ENCODE measurements at places on chromosomes 3 and 15.

DNA sequence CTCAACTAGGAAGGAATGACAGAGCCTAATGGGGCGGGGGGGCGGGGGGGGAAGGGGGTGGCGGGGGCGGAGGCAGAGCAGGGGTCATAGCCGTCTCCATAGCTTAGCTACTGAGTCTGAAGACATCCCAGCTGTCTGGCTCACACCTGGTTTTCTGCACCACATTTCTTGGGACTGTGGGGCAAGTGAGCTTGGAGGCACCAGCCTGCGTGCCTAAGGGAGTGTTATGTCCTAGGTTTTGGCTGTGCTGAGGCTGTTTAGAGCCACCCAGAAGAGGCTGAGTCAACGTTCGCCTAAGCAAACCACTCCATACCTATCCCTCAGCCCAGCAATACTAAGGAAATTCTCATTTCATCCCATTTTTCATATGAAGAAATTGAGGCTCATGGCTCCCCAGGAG lies 1.4 kb downstream of the IL17RD start:
- no peak for DNase-seq

DNA sequence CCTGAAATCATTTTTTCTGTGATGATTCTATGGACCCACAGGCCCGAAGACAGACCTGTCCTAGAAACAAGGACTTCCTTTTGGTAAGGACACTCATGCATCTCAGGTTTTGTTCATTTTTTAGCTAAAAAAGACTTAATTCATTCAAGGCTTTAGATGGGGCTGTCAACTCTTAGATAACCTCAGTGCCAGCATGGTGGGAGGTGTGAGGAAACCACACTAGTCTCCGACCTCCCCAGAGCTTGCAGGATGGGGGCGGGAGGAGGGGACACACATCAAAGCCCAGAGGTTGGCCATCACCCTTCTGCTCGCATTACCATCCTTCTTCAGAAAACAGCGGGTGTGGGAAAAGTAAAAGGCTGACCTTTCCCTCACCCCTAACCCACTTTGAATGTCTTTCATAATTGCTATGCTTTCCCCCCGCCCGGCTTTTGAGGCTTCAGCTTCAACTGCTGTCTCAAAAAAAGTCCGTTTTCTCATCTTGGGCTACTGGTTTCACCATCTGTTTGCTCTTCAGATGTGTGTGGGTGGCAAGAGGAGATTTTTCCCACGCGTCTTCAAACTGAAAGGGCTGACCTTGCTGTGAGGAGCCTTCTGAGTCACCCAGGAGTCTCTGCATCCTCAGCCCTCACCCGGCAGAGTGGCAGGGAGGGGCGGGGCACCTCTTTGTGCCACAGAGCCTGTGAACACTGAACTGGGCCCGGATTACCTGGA lies 27.6 kb upstream of the CXCR6 start:
- DNase-seq, result peak; percentile 85

DNA sequence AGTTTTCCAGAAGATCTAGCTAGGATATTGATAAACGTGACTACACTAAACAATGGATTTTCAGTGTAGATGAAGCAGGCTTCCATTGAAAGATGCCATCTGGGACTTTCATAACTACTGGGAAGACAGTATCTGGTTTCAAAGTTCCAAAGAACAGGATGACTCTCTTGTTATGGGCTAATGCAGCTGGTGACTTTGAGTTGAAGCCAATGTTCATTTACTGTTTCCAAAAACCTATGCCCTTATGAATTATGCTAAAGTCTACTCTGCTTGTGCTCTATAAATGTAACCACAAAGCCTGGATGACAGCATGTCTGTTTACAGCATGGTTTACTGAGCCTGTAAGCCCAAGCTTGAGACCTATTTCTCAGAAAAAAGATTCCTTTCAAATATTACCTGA lies 245.4 kb downstream of the GBE1 start:
- no peak for DNase-seq

DNA sequence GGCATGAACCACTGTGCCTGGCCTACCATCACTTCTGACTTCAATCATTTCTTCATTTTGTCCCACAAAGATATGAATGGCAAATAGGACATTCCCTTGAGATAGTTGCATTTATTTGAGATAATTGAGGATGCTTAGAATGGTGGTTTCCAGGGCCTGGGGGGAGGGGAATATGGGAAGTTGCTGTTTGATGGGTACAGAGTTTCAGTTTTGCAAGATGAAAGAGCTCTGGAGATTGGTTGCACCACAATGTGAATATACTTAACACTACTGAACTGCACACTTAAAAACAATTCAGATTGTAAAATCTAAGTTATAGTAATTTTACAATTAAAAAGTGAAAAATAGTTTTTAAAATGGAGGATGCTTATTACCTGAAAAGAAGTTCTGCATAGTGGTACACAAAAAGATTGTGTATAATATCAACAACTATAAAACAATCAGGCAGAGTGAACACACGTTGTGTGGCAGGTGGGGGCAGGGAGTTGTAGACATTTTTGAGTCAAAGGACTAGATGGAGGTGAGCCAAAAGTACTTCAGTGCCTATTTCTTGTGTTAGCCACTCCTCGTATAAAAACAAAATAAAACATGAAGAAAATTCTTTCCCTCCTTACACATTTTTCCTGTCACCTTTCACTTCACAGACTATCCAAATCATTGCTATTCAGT lies 18.5 kb upstream of the RIOX2 start:
- no peak for DNase-seq

GRCh38 chr15:74621546-74621920 lies 5.9 kb downstream of the CLK3 start:
- DNase-seq, result no peak

DNA sequence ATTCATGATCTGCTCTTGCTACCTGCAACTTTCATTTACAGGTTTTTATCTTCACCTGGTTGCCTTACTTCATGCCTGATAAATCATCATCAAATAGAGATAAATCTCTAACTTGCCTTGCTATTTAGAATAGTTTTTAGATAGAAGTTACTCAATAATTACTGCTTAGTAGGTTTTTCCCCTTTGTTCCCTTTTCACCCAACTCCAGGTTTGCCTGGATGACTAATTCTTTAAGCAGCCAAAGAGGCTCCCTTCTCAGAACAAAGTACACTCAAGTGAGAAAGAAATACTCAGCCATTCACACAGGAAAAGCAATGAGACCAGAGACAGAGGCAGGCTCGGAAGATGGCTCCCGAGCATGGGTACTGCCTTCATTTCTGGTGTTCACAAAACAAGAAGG lies 268.1 kb upstream of the CRBN start:
- no peak for DNase-seq

DNA sequence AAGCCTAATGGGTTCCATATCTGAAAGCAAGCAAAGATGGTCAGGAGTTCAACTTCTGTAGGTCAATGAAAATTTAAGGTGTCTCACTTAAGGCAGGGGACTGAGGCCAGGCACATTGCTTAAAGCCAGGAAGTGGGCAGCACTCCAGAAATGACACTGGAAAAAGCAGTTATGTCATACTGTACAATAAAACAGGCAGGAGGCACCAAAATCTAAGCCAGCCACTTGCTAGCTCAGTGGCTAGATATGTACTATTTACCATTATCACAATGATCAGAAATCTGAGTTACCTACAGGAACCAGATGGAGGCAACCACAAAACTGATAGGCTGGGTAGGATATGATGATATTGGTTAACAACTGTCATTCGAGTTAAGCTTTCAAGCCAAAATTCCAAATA lies 57.3 kb downstream of the FRMD5 start:
- no peak for DNase-seq

GRCh38 chr3:68936856-68937255 lies 4.5 kb upstream of the TAFA4 start:
- no peak for DNase-seq

DNA sequence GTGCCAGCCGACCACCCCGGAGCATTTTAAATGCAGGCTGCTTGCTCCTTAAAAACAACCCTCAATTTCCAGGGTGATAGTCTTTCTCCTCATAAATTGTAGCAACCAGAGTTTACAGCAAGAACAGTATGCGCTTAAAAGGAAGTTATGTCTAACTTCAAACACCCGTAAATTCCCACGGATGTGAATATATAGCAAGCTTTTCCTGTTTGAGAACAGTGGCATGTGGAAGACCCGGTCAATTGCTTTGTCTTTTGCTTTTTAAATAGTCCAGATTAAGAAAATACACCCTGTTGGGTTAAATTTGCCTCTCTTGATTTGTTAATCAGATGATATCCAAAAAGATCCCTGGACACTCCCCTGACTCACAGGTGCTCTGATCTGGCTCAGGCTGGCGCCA lies 20.8 kb downstream of the MRPS25 start:
- DNase-seq, result no peak

DNA sequence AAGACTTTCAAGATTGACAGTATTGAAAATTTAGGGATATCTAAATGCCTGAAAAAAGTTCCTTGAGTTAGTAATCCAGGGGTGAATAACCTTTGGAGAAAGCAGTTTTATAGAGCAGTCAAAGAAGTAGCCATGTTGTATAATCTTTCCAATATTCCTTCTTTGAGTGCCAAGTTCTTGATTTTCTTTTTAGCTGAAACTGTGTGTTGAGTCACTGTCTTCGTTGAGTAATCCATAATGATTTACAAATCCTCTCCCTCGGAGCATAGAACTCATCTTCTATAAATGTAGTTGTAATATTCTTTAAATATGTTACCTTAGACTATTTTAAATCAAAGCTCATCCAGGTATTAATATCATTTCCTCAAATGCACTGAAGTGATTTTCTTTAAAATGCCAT lies 135.2 kb downstream of the BBX start:
- DNase-seq, result no peak

DNA sequence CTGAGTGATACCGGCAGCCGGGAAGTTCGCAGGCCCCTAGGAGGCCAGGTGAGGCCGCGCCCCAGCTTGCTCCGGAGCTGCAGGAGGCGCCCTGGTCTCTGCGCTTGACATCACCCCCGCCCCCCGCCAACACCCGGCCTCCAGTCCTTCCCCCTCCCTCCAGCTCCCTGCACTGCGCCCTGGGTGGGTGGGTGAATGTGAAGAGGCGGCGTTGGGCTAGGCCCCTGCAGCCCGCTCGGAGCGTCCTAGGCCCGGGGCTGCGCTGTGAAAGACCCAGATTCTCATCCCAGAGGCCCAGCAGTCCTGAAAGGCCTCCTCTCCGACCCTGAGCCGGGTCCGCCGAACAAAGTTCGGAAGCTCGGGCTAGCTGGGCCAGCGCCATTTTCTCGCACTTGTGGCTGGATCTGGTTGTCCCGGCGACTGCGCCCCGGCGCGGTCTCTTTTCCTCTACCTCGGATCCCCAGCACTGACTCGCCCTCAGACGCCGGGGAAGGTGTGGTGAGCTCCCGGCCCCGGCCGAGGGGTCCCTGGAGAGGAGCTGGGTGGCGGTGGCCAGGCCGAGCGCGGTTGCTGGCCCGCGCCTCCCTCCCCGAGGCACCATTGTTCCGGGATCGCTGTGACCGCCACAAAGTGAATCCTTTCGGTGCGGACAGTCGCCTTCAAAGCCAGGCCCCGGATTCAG lies 12.9 kb downstream of the ZIC4 start:
- DNase-seq, result no peak

GRCh38 chr15:23787346-23788105 lies 100.4 kb upstream of the NDN start:
- no peak for DNase-seq

DNA sequence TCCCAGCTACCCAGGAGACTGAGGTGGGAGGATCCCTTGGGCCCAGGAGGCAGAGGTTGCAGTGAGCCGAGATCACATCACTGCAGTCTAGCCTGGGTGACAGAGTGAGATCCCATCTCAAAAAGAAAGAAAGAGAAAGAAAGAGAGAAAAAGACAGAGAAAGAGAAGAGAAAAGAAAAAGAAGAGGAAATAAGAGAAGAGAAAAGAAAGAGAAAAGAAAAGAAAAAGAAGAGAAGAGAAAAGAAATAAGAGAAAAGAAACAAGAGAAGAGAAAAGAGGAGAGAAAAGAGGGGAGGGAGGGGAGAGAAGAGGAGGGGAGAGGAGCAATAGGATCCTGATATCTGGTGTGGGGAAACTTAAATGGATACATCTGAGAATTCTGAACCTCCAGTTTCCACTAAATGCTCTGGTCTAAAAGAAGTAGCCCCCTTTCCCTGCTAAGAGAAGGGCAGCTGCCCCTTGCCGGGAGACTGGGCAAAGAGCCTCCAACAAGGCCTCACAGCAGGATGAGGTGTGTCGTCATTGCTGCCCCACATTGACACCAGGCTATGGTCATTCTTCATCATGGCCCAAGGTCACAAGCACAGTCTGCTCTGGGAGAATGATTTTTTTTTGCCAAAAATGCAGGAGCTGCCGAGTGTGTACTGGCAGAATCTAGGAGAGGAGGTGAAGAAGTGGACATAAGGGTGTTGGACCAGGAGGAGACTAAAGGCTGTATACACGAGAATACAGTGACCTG lies 21.1 kb upstream of the COMMD4 start:
- DNase-seq, result no peak

- no peak for DNase-seq
Observed at GRCh38 chr3:125129512-125129997, 73.8 kb upstream of the HEG1 start.

DNA sequence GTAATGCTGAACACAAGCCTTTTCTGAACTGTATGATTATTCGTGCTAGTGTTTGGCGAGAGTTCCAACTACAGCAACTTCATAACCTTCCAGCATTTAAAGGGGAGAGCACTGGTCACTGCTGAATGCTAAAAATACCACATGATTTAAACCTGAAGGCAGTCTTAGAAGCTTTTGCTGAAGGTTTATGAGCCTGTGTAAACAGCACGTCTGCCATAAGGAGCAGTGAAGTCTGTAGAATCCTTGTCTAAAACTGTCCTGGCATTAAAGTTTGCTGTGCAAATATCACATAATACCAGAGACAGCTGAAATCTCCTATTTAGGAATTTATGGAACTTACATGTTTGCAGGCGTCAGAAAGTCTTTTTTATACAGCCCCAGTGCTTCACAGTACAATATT lies 5.9 kb downstream of the SATB1 start:
- DNase-seq, result no peak

GRCh38 chr3:71753701-71754609 lies at the start of gene GPR27:
GPR27 (plus strand) TSS chr3:71753855; CDS start chr3:71754050, 195 bp downstream.
- DNase-seq, result no peak

- DNase-seq, result no peak
Observed at GRCh38 chr3:109853077-109853731, 515.9 kb upstream of the DPPA4 start.

- no peak for DNase-seq
Observed at GRCh38 chr3:52146189-52146588, 8.0 kb downstream of the POC1A start.

DNA sequence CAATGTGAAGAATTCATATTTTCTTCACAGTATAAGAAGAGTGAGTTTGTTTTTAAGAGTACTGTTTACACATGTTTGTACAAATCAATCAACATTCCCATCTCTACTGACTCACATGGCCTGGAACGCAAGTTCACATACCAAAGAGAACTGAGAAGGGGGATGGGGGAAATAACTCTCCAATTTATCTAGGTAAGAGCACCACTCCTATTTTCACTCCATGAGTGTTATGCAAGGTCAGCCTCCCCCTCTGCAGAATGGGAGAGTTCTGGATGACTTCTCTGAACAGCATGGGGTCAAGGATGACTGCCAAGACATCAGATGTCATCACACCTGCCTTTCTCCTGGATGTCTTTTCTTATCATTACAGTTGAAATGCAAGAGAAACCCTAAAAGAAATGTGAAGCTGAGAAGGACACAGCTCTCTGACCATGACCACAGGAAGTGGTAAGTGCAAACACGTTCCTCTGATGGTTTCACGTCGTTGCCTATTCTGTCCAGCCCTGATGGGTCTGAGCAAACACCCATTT lies 95.2 kb downstream of the SEMA6D start:
- DNase-seq, result peak; percentile 14

- DNase-seq, result no peak
Observed at GRCh38 chr3:195550723-195551122, 7.6 kb upstream of the PPP1R2 start.

- DNase-seq, result peak; percentile 73
Observed at GRCh38 chr3:50192689-50193141, 1.3 kb downstream of the GNAT1 start.

- DNase-seq, result no peak
Observed at GRCh38 chr15:90642464-90643300, 74.5 kb upstream of the BLM start.
